ENCODE measurements at places on chromosomes 3 and 15.

GRCh38 chr3:127461286-127461910 is 129.1 kb downstream of the TPRA1 start:
- DNase-seq = no peak

DNA sequence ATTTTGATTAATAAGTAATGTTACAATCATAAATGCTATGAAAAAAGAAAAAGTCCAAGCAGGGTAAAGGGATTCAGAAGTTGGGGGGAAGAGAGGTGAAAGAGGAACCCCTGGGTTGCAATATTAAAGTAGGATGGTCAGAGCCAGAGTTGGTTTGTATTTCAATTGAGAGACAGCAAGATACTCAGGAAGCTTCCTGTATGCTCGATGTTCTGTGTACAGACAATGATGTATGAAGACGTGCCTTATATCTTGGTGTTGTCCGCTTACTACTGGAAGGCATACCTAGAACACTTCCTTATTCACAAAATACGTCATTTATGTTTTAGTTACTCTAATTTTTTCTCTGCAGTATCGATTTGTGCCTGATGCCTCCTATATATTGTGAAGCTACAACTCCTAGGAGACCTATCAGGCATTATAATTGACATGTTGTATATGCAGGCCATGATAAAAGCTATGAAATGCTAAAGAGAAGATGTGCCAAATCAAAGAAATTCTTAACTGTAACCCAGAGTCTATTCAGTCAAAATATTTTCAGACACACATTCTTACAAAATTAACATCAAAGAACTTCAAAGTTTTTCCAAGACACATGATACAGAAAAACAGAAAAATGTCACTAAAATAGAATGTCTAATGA is 87.5 kb downstream of the TBL1XR1 start:
- DNase-seq = no peak

- DNase-seq = peak; percentile 7
These were observed 113.6 kb downstream of the NEO1 start for GRCh38 chr15:73165844-73166243.

GRCh38 chr3:141067206-141067974 is 16.2 kb downstream of the SPSB4 start:
- DNase-seq = no peak

DNA sequence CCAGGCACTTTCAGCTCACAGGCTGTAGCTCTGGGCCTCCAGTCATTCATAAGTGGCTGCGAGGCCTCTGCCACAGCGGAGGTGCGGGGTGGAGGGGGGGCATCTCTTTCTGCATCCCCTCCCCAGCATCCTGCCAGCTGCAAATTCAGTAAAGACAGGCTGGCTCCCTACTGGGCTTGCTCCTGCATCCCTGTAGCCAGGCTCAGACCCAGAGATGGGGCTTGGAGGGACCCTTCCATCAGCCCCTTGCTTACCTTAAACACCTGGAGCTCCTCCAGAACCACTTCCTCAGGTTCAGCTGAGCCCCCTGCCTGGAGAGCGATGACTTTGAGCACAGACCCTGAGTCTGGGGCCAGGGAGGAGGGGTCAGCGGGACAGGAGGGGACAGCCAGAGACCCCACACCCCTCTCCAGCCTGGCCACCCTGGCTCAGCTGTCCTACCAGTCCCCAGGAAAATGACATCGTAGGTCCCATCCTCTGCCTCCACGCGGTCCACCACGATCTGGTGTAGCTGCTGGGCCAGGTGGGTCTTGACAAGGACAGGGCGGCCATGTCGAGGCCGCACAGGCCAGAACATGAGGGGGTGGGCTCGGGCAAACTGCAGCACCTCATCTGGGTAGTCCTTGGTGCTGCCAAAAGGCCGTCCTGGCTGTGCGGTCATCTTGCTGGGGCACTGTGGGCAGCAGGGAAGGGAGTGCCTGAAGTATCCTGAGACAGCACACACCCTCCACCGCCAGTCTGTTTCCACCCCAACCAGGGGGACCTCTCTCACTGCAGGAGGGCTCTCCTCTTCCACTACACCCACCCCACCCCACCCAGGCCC is 5.3 kb downstream of the SEMA3G start:
- DNase-seq = no peak

DNA sequence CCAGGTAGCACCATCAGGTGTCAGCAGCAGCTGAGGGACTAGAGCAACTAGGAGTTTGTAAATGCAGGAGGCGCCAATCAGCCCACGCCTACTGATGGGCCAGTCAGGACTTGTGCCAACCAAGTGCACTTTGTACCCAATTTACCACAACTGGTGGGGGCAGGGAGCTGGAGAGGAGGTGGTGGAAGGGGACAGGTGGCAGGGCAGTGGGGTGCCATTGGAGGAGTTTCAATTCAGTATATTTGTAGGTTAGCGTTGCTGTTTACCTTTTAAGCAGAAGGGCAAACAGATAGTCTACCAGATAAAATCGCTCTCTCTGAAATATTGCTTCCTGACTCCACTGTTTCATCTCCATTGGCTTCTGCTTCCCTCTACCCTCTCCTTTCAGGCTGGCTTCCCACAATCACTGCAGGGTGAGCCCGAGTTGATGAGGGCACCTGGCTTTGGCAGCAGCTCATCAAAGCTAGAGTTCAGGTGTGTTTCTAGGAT is 75.7 kb downstream of the TRIM69 start:
- no peak for DNase-seq

- no peak for DNase-seq
These were observed 237.3 kb downstream of the XXYLT1 start for GRCh38 chr3:195033531-195034091.

Data from HFF-Myc (cell line).